ENCODE measurements at places on chromosomes 2 and 18. TPM values are rescaled to one million over a fixed set of nuclear protein-coding genes. Genes with fewer than 3 reads are reported as not detected.

- DNase-seq, result no peak
Measured at GRCh38 chr2:144596073-144596871, 76.4 kb upstream of the ZEB2 start.

- DNase-seq, result no peak
Measured at GRCh38 chr2:101328474-101329007, 20.0 kb upstream of the RNF149 start.

GRCh38 chr2:170332676-170333402 lies 154.9 kb downstream of the MYO3B start:
- DNase-seq, result no peak

GRCh38 chr2:150063931-150064548 lies 423.4 kb downstream of the RND3 start:
- DNase-seq, result no peak

DNA sequence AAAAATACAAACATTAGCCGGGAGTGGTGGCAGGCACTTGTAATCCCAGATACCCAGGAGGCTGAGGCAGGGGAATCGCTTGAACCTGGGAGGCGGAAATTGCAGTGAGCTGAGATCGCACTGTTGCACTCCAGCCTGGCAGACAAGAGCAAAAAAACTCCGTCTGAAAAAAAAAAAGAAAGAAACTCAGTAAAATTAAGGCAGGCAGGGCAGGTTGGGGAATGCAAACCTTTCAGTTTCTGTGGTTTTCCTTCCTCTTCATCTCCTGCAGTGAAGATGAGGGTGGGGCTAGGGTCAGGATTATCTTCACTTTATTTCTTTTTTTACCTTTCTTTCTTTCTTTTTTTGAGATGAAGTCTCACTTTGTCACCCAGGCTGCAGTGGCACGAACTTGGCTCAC lies 43.2 kb upstream of the PSME4 start:
- no peak for DNase-seq

GRCh38 chr2:64982311-64982857 lies 6.8 kb upstream of the SLC1A4 start:
- no peak for DNase-seq

GRCh38 chr2:46361920-46362666 lies 64.9 kb downstream of the EPAS1 start:
- DNase-seq, result no peak

GRCh38 chr2:163717515-163717914 lies 18.3 kb downstream of the FIGN start:
- no peak for DNase-seq

GRCh38 chr2:151971301-151972051 lies 127.4 kb downstream of the CACNB4 start:
- DNase-seq, result no peak

GRCh38 chr2:207695293-207695692 lies 16.1 kb upstream of the CCNYL1 start:
- no peak for DNase-seq

GRCh38 chr2:204730603-204731002 lies 185.3 kb downstream of the PARD3B start:
- DNase-seq, result no peak

- no peak for DNase-seq
Measured at GRCh38 chr2:176283291-176284068, 14.2 kb downstream of the MTX2 start.

- DNase-seq, result no peak
Measured at GRCh38 chr2:180519276-180519675, 461.1 kb upstream of the UBE2E3 start.

GRCh38 chr2:10305715-10306114 lies 3.0 kb downstream of the HPCAL1 start:
- DNase-seq, result no peak

AP1S3 gene
- 13.2 TPM for polyA plus RNA-seq

LYG2 gene
- polyA plus RNA-seq, result 1.0 TPM

ZC3H6 gene
- polyA plus RNA-seq, result 9.9 TPM

CPO gene
- 1.7 TPM for polyA plus RNA-seq

KIF1A gene
- 11.1 TPM for polyA plus RNA-seq

RNF138 gene
- polyA plus RNA-seq, result 71.9 TPM

Data from left kidney (tissue), 8 donors.